Activated T-helper 1 cell treated with anti-CD3 and anti-CD28 coated beads, Interleukin-2, amount 50 U/mL, for 16 hours (primary cell): ENCODE measurements at places on chromosomes 11 and 22.

DNA sequence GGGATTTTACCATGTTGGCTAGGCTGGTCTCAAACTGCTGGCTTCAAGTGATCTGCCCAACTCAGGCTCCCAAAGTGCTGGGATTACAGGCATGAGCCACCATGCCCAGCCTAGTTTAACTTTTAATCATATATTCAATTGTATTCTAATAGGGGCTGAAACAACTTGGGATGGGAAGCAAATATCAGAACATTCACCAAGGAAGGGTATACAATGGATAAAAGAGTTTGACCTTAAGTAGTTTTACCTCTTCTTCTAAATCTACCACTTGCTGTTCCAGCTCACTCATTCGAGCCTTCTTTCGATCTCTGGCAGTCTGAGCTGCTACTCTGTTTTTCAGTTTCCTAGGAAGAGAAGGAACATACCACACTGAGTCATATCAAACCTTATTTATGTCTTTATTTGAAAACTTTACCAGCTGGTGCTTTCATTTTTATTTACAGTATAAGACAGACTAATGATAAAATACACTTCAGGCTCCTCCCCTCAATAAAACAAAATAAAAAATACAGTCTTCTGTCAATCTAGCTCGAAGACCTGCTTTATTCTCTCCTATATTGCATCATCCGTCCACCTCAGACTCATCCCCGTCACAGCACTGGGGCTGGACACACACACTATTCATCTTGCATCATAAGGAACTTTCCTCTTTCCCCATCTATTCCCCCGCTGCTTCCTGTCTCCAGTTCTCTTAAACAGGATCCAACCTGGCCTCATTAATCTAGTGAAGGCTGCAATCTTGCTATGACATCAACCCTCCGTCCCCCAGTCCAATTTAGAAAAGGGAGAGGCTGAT, 1.4 kb downstream of the XBP1 start:
- no peak for DNase-seq

DNA sequence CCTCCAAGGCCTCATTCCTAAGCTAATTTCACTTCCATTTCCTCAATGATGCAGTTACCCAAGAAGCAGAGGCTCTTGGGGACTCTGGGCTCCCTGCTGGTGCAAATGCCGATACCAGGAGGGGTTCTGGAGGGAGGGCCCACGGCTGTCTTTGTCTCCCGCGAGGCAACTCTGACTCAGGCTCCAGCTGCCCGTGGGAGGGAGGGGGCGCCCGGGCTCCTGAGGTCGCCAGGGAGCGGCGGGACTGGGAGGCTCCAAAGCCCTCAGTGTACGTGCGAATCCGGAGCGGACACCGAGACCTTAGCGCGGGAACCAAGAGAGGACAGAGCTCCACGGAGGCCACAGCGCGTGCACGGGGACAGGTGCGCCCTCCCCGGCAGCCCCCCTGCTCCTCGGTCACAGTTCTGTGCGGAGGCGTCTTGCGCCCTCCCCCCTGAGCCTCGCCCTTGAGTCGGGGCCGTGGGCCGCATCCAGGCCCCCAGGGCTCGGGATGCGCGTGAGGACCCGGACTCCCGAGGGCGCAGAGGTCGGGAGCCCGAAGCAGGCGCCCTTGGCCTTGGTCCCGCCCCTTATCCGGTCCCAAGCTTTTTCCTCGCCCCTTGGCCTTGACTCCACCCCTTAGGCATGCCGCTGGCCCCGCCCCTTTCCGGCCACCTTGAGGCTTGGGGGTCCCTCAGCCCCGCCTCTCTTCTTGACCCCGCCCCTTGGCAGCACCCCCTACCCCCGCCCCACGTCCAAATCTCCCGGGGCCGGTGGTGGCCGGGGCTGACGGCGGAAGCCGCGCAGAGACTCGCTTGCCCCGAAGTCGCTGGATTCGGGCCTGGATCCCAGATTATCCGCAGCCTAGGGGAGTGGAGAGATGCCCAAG, 4.7 kb upstream of the SHISA8 start:
- no peak for DNase-seq

- DNase-seq = no peak
These were observed 2.4 kb downstream of the NCR3LG1 start for GRCh38 chr11:17353821-17354600.

DNA sequence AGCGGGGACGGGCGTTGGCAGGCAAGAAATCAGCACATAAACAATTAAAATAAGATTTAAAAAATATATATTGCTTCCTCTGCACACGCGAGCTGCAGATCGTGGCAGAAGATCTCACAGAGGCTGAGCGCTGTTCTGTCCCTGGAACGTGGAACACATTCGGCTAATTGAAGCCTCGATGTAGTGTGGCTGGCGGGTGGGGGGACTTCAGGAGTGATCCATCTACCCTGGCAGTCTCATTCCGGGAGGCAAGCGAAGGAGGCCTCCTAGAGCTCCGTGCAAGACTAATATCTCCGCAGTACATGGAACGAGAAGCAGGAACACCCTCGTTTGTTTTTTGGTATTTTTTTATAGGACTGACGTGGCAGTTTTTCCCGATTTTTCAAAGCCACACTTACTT, 402.4 kb downstream of the MN1 start:
- DNase-seq = no peak

- no peak for DNase-seq
These were observed 23.0 kb downstream of the MRPL48 start for GRCh38 chr11:73810637-73811036.

- DNase-seq = no peak
These were observed 646 bp upstream of the PATZ1 start for GRCh38 chr22:31346733-31347250.

- DNase-seq = no peak
These were observed 509.9 kb downstream of the NTM start for GRCh38 chr11:131880316-131880715.
